Thyroid gland (tissue), 4 donors: ENCODE measurements at places on chromosomes 5 and 9. TPM values are rescaled to one million over a fixed set of nuclear protein-coding genes. Genes with fewer than 3 reads are reported as not detected.

GRCh38 chr9:99361817-99362216 lies 139.7 kb downstream of the SEC61B start:
- H3K27ac ChIP-seq, result no peak overlapping the region
- no peak overlapping the region for H3K4me3 ChIP-seq
- peaks cover 6% of the 10 kb centered on the region for H3K4me1 ChIP-seq
- H3K27me3 ChIP-seq, result peaks cover 9% of the 10 kb centered on the region

DNA sequence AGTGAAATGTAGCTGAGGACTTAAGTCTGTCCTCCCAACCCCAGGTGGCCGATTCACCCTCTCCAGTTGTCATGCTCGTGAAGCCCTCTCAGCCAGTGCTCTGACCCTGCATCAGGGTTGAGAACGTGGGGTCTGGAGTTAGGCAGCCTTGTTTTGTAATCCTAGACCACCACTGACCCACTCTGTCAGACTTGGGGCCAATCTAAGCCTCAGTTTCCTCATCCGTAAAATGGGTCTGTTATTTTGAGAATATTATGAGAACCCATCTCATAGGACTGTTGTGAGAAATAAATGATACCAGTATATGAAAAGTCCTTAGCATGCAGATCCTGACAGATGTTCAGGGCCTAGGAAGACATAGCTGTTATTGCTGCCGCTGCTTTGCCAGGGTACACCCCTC lies 37.1 kb downstream of the CYFIP2 start:
- H3K27me3 ChIP-seq, result no peaks in the 10 kb centered on the region
- no peak overlapping the region for H3K27ac ChIP-seq
- no peaks in the 10 kb centered on the region for H3K36me3 ChIP-seq
- no peak for DNase-seq
- no peaks in the 10 kb centered on the region for H3K4me1 ChIP-seq
- no peak overlapping the region for H3K4me3 ChIP-seq

GRCh38 chr5:169074839-169075238 lies 226.1 kb downstream of the SLIT3 start:
- no peak for DNase-seq
- peaks cover 6% of the 10 kb centered on the region for H3K4me1 ChIP-seq
- no peak overlapping the region for H3K4me3 ChIP-seq
- H3K36me3 ChIP-seq, result no peaks in the 10 kb centered on the region
- H3K27ac ChIP-seq, result no peak overlapping the region

DNA sequence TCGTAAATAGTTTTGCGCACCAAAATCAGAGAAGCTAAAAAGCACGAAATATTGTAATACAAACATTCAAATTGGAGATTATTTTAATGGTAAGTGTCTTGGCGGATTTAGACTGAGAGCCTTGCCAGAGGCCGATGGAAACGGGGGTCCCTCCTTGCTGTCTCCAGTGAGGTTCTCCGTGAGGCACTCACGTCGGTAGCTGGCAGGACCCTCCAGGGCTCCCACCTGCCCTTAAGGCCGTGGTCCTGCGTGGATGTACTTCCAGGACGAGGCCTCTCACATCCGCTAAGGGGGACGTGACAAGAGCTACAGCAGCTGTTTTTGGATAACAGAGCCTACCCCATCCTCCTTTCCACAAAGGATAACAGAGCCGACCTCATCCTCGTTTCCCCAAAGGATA lies 7.9 kb downstream of the NKD2 start:
- H3K27me3 ChIP-seq, result no peaks in the 10 kb centered on the region
- no peak for DNase-seq
- H3K4me3 ChIP-seq, result no peak overlapping the region
- H3K4me1 ChIP-seq, result no peaks in the 10 kb centered on the region
- no peak overlapping the region for H3K27ac ChIP-seq
- no peaks in the 10 kb centered on the region for H3K36me3 ChIP-seq

- no peak overlapping the region for H3K27ac ChIP-seq
- H3K27me3 ChIP-seq, result no peaks in the 10 kb centered on the region
- H3K36me3 ChIP-seq, result no peaks in the 10 kb centered on the region
- no peak overlapping the region for H3K4me3 ChIP-seq
- H3K4me1 ChIP-seq, result no peaks in the 10 kb centered on the region
Observed at GRCh38 chr5:147887930-147888329, 9.4 kb downstream of the SCGB3A2 start.

- H3K4me3 ChIP-seq, result no peak overlapping the region
- no peak overlapping the region for H3K27ac ChIP-seq
- no peak for DNase-seq
- no peaks in the 10 kb centered on the region for H3K36me3 ChIP-seq
- no peaks in the 10 kb centered on the region for H3K27me3 ChIP-seq
Observed at GRCh38 chr9:116198344-116198743, 44.8 kb downstream of the PAPPA start.

GRCh38 chr5:85278193-85278592 lies 893.5 kb upstream of the EDIL3 start:
- no peak overlapping the region for H3K4me3 ChIP-seq
- H3K4me1 ChIP-seq, result no peaks in the 10 kb centered on the region
- DNase-seq, result no peak
- no peak overlapping the region for H3K27ac ChIP-seq

GRCh38 chr5:146151970-146152369 lies 30.5 kb downstream of the LARS1 start:
- no peaks in the 10 kb centered on the region for H3K27me3 ChIP-seq
- DNase-seq, result no peak
- no peaks in the 10 kb centered on the region for H3K4me1 ChIP-seq

DNA sequence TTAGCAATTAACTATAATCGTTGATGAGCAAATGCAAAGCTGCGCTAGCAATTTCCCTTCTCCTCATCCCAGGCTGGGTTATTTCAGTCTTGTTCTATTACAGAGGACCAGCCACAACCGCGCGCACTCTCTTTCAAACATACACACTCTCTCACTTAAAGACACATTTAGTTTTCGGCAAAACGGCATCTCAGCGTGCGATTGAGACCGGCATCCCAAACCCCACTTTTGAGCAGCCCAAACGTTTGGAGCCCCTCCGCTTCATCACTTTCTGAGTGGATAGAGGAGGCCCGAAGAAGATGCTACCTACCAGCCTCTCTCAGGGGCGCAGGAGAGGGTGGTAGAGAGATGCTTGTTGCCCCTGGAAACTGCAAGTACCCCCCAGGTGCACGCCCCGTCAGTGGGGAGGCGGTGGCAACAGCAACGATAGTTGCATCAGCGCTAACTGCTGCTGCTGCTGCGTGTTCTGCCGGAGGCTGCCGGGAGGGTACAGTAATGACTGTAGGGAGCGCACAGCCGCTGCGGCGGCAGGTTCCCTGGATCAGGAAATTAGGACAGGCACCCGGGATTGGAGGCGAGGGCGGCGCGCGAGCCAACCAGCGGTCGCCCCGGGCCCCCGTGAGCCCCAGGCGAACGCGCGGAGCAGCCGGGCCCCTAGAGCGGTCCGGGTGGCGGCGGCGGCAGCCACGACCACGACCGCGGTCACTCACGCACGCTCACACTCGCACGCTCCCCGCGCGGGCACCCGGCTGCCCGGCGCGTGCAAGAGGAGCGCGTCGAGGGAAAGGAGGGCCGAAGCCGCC lies 467 bp upstream of the VLDLR start:
- DNase-seq, result peak; percentile 84
- no peaks in the 10 kb centered on the region for H3K36me3 ChIP-seq
- peak overlapping the region; percentile 89 for H3K4me3 ChIP-seq
- H3K27ac ChIP-seq, result peak overlapping the region; percentile 92

The BARHL1 gene
- total RNA-seq, result not detected

The TAF11L11 gene
- not detected for total RNA-seq

The EGFL7 gene
- 92.0 TPM for total RNA-seq
